ENCODE measurements at places on chromosomes 6 and 20. TPM values are rescaled to one million over a fixed set of nuclear protein-coding genes. Genes with fewer than 3 reads are reported as not detected.
A peak's percentile ranks its signal among the peaks of the same experiment; 100 is the strongest.

TREML2 gene
- total RNA-seq = not detected

GRCh38 chr6:13769034-13769654 lies 45.2 kb downstream of the MCUR1 start:
- DNase-seq = no peak

DNA sequence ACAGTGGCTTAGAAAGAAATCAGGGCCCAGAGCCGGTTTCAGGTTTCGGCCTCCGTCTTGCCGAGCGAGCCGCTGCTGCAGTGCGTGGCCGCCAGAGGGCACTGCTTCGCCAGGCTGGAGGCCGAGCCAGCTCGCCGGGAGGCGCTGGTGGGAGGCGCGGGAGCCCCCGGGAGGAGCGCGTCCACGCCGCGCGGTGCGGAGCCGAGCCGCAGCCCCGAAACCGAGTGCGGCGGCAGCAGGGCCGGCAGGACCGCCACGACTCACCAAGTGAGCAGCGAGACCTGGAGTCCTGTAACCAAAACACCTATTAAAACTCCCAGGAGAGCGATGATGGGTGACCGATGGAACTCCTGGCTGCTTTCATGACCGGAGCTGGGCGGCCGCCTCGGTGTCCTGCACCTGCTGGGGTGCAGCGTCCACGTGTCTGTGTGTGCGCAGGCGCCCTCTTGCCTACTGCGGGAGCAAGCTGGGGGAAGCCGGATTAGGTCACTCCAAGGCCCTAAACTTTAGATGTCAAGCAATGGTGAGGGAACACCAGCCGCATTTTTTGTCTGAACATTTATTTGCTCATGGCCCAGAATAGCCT lies 186.9 kb upstream of the UST start:
- DNase-seq = peak; percentile 74

DNA sequence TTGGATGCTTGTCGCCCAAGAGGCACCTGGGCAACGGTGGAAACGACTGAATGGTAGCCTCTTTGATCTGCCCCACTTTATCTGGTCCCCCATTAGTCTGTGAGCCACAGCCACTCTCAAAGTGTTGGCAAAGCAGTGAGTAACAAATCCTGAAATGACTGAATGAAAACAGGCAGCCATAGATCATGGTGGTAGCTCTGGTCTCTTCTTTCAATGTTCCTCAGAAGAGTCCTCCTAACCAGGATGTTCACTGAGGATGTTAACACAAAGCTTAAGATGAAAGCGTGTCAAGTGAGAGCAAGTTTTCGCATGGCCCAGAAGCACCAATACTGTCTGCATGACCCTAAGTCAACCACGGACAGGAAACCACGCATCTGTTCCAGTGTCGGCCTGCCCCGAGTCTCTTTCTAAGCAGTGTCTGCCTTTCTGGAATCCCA lies 107.3 kb downstream of the IRF4 start:
- DNase-seq = no peak

DNA sequence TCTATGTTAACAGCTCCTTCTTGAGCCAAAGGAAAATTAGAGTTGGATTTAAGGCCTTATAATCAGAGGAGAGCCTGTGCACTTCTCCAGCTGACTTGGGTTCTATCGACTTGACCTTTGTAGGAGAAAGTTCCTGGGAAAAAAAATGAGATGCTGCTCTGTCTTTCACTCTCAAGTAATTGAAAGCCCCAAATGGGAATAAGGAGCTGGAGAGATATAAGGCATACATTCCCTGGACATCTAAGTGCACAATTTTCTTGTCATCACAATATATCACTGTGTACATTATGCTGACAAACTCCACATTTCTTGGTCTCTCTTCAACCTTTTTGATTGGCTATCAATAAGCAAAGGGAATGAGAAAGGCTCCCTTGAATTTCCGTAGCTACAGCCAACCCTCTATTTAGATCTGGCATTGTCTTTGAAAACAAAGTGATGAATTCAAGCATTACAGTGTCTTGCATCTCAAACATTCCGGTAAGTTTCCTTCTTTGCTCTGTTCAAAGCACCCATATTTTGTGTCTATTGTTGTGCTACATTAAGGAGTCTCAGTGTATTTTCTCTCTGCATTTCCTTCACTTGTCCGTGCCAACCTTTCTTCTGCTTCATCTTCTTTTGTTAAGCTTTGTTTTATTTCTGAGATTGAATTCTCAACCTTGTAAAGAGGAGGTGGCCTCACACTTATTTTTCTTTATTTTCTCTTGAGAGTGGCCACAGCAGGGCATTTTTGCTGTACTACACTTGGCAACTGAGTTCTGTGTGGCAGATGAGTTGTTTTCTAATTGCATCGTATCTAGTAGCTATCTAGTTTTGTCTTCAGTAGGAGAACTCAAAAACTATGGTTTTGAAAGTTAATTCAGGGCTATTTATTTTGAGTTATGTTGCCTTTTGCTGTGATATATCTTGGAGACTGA lies 450.3 kb upstream of the MAN1A1 start:
- no peak for DNase-seq

GRCh38 chr6:145087034-145087433 lies 648.3 kb downstream of the EPM2A start:
- no peak for DNase-seq

DNA sequence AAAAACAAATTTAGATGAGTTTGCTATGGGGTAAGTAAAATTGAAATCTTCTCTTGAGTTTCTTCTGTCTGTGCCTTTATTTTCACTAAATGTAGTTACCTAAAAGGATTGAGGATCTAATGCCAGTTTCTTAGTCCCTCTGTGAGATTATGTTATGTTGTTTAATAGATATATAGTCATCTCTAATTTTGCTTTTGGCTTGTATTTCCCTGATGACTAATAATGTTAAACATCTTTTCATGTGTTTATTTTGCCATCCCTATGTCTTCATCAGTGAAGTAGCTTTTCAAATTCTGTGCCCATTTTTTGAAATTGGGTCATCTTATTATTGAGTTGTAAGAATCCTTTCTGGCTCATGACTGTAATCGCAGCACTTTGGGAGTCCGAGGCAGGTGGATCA lies 13.7 kb downstream of the QRSL1 start:
- DNase-seq = no peak

- peak; percentile 70 for DNase-seq
Observed at GRCh38 chr20:58852543-58853271, at the start of gene GNAS. GNAS (plus strand) TSS chr20:58852716.

GRCh38 chr20:23159256-23159946 lies 73.3 kb upstream of the CD93 start:
- no peak for DNase-seq

SLC35D3 gene
- 0.34 TPM for total RNA-seq

GRCh38 chr6:53938810-53939209 lies 144.0 kb downstream of the LRRC1 start:
- no peak for DNase-seq

BMP6 gene
- 1.0 TPM for total RNA-seq

WFDC5 gene
- not detected for total RNA-seq

MAS1 gene
- not detected for total RNA-seq
